NCI-H187 treated with DMSO at 0.1 percent for 48 hours (cell line): ENCODE measurements at places on chromosomes 2 and 18.

DNA sequence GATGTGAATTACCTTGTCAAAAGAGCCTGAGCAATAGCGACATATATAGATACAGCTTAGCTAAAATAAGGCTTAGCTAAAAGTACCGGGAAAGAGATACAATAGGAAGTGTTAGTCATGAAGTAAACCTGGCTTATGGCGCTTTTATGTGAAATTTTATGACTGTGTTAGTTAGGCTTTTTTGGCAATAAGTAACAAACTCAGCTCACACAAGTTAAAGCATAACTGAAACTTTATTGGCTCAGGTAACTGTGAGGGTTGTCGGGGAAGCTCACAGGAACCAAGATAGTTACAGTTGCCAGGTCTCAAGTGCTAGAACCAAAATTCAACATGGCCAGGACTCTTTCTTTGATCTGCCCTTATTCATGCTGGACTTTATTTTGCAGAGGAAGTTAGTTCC lies 925.0 kb upstream of the GYPC start:
- no peak for DNase-seq

- no peak for DNase-seq
Measured at GRCh38 chr2:141497272-141497671, 633.5 kb downstream of the LRP1B start.

GRCh38 chr2:163878718-163879117 lies 142.9 kb upstream of the FIGN start:
- DNase-seq: no peak

- no peak for DNase-seq
Measured at GRCh38 chr2:6181525-6181924, 489.3 kb downstream of the SOX11 start.

DNA sequence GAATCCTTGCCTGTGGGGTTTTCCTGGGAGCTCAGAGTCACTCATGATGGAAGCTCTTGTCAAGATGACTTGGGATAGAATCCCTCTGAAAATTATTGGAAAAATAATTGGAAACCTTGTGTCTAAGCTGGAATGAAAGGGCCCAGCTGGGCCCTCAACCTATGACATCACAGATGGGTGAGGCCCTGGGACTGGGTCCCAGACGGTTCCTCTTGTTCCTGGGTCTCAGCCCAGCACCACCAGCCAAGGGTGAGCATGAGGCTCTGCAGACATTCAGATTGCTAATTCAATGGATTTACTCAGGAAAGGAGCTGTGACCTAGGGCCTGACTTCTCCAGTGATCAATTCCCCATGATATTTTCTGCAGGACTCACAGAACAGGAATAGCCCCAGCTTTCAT lies 188.3 kb upstream of the MYT1L start:
- no peak for DNase-seq

- no peak for DNase-seq
Measured at GRCh38 chr2:146867477-146867986, 977.3 kb upstream of the ACVR2A start.

GRCh38 chr2:227853765-227854271 lies 17.6 kb upstream of the DAW1 start:
- peak; percentile 42 for DNase-seq

DNA sequence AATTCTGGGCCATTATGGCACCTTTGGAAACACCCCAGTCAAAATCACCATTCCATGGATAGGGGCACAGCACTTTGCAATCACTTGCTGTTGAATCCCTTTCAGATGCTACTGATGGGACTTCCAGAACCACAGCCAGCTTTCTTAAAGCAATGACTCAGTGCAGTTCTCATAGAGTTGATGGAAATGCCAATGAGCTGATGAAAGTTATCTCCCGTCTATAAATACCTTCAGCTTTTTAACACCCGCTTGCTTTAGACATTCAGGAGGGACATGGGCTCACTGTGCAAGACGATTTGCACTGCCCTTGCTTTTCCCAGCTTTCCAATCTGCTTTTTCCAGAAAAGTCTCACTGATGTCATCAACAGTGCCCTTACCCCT lies 66.7 kb upstream of the RPL31 start:
- DNase-seq: no peak

DNA sequence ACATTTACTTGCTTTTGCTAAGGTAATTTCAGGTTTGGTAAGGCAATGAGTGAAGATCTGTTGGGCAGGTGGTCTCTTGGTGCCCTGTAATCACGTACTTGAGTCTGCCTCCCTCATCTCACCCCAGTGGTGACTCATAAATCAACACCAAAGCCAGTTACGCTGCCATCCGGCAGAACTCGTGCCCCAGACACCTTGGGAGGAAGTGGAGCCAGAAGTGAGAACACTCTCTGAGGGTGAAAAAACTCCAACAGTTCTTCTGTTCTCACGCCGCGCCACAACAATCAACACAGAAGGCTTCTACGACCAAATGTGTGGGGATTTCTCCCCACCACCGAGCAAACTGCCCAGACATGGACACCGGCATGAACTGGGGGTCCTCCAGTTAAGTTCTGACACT lies 206.2 kb downstream of the ARL4C start:
- no peak for DNase-seq

GRCh38 chr2:133148187-133148586 lies 420.1 kb downstream of the NCKAP5 start:
- DNase-seq: no peak

- DNase-seq: no peak
Measured at GRCh38 chr2:72682061-72682460, 143.8 kb downstream of the EXOC6B start.

- DNase-seq: no peak
Measured at GRCh38 chr2:237638176-237638575, 10.8 kb downstream of the LRRFIP1 start.

DNA sequence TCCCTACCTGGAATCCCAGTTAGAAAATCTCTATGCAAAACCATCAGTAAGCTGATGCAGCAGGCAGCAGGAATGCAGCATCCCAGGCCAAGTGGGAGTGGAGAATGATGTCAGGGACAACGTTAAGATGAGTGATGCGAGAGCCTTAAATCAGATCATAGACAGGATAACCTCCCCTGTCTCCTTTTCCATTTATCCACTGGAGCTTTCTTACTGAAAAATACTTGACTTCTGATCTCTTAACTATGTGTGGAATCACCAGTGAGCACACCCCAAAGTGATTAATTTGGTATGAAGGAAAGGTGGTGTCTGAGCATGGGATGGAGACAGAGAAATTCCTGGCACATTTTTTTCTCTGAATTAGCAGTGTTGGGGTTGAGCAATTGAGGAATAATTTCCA lies 98.0 kb downstream of the RND3 start:
- no peak for DNase-seq

GRCh38 chr18:10559553-10560451 lies 34.0 kb downstream of the NAPG start:
- DNase-seq: no peak

DNA sequence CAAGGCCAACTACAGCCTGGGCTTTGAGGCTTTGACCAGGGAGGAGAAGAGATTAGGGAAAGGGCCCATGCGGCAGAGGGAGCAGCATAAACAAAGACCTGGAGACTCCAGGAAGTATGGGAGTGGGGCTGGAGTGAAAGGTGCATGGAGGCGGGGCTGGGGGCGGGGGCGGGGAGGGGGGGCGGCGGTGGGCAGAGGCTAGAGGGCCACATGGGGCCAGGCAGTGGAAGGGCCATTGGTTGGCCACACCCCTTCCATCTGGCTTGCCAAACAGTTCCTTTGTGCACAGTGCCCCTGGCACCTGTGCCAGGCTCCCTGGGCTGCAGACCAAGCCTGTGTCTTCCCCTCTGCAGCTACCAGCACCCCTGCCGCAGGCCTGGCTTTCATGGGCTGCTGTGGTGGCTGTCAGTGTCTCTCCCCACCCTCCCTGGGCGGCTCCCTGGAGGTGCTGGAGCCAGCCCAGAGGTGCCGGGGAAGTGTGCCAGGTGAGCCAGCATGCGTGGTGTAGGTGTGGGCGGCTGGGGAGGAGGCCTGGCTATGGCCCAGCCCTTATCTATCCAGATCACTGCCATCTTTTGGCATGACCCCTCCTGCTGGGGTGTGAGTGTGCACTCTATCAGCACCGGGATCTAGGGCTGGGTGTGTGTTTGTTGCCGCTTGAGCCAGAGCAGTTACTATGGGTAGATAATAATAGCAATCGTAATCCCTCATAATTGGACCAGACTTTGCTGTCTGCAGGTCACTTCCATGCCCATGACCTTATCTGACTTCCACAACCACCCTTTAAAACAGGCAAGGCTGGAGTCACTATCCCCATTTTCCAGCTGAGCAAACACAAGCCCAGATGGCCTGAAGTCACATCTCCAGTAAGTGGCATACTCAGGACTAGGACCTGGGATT lies 30.5 kb downstream of the DNMT3A start:
- no peak for DNase-seq

DNA sequence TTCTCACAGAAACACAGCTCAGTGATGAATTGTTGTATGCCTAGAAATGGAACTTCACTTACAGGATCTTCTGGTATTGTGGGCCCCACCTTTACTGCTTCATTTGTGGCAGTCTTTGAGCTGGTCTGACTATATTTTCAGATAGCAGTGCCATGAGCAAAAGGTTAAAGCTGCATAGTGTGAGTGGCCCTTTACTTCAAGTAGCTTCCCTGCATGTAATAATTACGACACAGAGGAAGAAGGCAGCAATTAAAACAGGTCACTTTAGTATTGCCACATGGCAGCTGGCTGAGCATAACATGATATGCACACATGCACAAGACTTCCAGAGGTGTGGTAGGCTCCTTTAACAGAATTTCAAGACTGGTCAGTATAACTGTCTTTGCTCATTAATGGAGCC lies 426.3 kb upstream of the ZEB2 start:
- no peak for DNase-seq

GRCh38 chr18:36302676-36303075 lies 5.2 kb downstream of the FHOD3 start:
- no peak for DNase-seq

DNA sequence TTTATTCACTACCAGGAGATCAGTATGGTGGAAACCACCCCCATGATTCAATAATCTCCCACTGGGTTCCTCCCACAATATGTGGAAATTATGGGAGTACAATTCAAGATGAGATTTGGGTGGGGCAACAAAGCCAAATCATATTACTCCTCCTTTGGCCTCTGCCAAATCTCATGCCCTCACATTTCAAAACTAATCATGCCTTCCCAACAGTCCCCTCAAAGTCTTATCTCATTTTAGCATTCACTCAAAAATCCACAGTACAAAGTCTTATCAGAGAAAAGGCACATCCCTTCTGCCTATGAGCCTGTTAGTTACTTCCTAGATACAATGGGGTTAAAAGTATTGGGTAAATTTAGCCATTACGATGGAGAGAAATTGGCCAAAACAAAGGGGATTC lies 989.5 kb upstream of the CNTNAP5 start:
- DNase-seq: no peak

DNA sequence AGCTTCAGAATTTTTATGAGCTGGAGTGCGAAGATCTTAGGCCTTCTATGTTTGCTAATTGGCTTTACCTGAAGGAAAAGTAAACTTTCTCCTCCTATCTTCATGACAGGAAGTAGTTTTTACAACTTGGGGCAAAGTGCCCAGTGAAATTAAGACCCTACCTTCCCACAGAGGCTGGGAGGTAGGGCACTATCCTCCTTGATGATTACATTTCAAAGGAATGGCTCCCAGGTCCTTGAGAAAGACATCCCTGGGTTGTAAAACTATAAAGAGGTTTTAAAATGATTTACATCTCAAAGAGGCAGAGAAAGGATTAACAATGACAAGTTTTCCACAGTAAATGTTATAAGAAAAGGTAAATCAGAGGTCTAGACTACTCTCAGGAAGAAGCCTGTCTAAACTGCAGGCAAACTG lies 155.8 kb downstream of the CDH7 start:
- DNase-seq: no peak

DNA sequence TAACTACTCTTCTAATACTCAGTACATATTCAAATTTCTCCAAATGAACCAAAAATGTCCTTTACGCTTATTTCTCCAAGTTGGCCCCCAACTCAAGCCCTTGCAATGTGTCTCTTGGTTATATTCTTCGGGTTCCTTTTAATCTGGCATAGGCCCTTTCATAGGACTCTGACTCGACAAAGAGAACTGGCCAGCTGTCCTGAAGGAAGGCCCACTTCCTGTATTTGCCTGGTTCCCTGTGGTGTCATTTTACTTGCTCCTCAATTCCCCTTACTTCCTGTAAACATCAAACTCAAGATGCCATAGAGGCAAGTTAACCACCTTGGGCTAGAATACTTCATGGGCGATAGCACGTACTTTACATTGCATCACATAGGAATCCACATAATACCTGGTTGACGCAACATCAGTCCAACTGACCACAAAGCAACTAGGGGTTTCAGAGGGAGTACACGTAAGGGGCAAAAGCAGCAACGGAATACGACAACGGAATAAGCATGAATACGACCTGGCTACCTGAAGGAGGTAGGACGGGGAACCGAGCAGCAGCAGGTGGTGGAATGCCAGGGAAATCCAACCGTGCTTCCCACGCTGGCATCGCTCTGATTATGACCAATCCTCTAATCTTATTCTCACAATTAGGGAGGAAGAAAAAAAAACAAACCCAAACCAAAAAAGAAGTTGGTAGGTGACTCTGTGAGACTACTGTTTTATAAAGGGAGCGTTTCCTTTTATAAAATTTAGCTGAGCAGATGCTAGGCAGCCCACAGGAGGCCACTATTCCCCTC lies 823 bp upstream of the GORASP2 start:
- DNase-seq: no peak

DNA sequence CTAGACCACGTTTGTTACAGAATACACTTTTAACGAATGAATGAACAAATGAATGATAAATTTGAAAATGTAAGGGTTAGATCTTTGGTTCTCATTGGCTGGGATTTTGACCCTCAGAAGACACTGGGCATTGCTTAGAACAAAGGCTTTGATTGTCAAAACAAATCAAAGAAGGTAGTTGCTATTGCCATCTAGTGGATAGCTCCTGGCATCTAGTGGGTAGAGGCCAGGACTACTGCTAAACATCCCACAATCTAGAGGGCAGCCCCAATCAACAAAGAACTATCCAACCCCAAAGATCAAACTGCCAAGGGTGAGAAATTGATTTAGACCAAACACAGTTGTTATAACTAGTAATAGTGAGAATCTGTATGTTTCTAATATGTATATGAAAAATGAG lies 552.3 kb downstream of the KCNJ3 start:
- no peak for DNase-seq

- DNase-seq: no peak
Measured at GRCh38 chr2:226800941-226801784, 1.5 kb upstream of the IRS1 start.

DNA sequence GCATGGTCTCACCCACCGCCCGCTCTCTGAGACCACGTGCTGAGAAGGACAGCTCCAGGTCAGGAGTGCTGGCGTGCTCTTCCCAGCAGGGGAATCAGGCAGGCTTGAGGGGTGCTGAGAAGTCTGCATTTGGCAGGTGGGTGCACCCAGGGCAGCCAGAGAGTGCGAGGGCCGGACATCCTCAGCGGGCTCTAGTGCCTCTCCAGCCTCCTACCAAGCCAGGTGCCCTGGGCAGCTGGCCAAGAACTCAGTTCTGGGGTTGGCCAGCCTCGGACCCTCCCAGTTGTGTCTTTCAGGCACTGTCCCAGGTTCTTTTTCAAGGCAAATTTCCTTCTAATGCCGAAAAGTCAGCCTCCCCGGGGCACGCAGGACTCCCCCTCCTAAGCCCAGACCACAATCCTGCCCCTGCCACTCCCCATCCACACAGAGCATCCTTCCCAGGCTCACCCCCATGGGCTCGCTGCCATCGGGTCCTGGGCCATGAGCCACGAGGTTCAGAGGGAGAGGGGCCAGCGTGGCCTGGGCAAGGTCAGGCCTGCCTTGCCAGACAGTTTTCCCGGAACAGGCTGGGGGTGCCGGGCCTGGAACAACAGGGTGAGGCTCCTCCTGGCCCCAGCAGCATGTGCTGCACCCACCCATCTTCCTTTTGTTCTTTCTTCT lies 52.2 kb upstream of the GPC1 start:
- no peak for DNase-seq

- no peak for DNase-seq
Measured at GRCh38 chr2:64001382-64002101, 17.7 kb downstream of the VPS54 start.

GRCh38 chr2:216287251-216287650 lies 85.0 kb downstream of the MARCHF4 start:
- DNase-seq: no peak
